ENCODE measurements at places on chromosomes 5 and 9. TPM values are rescaled to one million over a fixed set of nuclear protein-coding genes. Genes with fewer than 3 reads are reported as not detected.

- peak; percentile 48 for DNase-seq
Measured at GRCh38 chr9:19471737-19472648, 63.2 kb downstream of the ACER2 start.

- no peak for DNase-seq
Measured at GRCh38 chr5:170761048-170761707, 22.3 kb upstream of the GABRP start.

DNA sequence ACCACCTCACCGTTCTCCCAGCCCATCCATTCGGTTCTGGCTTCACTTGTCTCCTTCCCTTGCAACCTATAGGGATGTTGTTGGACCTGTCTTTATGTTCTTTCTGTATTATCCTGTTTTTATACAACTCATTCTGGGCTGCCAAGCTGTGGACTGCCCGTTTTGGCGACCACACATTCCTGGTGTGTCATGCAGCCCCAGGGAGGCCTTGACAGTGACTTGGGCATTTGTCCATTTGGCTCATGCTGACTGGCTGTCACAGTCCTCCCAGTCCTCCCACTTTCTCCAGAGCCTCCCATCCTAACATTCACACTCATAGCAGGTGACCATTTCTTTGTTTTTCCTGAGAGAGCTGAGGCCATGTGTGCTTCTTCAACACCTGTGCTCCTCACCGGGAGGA is 136.4 kb downstream of the SLF1 start:
- peak; percentile 18 for DNase-seq

DNA sequence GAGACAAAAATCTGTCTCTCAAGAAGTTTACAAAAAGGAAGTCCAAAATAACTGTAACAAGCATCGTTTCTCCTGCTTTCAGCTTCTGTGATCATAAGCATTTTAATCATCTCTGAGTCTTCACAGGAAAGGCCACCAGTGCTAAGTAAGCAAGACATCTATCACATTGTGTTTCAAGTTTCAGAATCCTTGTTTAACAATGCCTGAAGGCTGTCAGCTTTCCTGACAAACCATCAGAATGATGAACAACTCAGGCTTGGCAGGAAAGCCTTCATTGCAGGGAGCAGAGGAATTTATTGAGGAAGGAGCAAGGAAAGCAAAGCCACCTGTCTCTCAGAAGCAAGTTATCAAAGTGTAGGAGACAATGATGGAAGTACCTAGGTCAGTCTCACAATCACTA is 143.5 kb upstream of the DAPK1 start:
- no peak for DNase-seq

DNA sequence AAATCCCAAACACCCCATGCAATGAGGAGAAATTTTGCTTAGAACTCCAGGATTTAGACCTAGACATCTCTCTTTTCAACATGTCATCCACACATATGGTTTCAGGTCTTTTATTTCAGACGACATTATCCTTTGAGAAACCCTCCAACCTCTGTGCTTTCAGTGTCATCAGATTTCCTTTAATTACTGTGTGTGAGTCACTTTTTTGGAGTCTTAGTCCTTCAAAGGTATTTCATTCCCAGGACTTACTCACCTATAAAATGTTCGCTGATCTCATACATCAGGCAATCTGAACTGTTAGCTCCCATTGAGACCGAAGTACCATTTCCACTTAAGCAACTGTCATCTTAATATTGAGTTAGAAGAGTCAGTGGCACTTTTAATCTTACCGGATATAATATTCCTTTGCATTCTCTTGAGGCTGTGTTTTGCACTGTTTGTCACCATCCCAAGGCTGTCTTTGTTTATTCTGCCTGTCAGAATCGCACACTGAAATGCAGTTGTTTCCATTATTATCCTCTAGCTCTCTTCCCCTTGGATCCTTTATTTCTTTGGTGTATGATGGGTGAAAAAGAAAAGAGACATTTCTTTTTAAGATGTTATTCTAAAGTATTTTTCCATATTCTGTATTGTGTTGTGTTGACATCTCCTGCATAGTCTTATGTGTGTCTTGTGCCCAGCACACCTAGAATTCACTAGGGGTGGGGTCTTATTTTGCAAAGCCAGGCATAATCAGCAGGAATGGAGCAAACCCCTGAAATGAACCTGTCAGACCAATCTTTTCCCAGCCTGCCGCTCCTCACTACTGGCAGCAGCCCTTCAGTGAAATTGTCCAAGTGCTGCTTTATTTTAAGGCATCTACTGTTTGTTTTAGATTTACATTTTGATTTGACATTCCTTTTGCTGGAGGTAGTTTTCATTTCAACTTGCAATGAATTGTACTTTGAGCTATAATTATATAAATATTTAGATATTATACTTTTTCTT is 155.4 kb downstream of the PAM start:
- peak; percentile 73 for DNase-seq

DNA sequence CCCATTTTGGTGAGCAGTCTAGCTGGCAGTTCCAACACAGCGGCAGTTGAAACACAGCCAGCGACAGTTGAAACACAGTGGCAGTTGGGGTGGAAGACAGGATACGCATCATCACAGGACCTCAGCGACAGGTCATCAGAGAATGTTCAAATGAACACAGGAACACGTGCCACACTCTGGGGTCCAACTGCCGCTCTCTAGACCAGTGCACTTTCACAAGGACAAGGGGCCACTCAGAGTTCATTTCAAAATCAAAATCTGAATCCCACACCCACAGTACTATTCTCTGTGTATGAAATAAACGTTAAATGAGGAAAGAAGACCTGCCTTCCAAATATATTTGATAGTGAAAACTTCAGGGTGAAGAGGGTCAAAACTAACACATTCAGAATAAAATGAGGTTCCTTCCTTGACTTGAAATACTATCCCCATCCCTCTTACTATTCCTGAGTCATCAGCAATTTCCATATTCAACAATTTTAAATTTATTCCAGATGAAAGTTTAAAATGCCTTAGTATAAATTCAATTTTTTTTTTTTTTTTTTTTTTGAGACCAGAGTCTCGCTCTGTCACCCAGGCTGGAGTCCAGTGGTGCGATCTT is 53.0 kb upstream of the SIMC1 start:
- DNase-seq = peak; percentile 41

- DNase-seq = peak; percentile 84
Measured at GRCh38 chr5:86757824-86758223, 140.1 kb downstream of the COX7C start.

DNA sequence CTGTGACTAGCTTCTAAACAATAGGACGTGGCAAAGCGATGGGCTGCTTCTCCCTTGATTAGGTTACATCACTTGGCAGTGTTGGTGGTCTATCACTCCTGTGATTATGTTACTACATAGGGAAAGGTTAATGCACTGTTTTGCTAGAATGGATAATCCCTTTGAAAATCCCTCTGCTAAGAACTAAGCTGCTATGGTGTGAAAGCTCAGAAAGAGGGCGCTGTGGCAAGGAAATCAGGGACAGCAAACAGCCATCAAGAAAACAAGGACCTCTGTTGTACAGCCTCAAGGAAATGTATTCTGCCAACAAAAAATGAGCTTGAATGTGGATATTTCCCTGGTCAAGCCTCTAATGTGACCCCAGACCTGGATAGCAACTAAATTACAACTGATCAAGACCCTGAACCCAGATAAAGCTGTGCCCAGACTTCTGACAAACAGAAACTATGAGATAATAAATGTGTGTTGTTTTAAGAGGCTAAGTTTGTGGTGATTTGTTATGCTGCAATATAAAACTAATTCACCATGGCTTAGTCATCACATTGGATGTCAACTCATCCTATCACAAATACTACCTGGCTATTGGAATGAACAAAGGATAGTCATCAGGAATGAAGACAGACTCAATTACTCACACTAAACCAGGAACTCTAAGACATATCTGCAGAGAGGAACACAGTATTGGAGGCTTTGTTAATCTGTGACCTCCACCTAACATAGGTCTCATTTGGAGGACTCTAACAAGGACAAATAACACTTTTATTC is 1215.9 kb downstream of the EFNA5 start:
- DNase-seq = peak; percentile 45

GRCh38 chr9:134442486-134443173 is 116.4 kb downstream of the RXRA start:
- peak; percentile 55 for DNase-seq

- DNase-seq = no peak
Measured at GRCh38 chr5:95124731-95125130, 160.2 kb downstream of the MCTP1 start.

DNA sequence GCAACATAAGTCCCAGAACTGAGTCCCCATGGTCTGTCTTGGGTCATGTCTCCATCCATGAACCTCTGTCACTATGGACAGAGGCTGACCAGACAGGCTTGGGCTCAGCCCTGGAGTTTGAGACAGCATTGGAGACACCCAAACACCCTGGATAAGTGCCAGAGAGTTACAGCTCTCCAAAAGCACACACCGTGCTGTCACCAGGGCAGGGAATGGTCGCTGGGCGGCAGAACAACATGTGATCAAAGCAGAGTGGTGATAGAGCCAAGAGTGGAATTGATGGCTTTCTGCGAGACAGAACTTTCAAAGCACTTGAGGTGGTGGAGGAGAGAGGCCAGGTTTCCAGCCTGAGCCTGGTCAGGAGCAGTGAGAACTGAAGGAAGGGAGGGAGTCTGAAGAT is 50.1 kb downstream of the DRD1 start:
- DNase-seq = no peak

The INSYN2B gene
- 5.6 TPM for total RNA-seq

The NREP gene
- 171 TPM for total RNA-seq

The EQTN gene
- not detected for total RNA-seq

The TIMD4 gene
- total RNA-seq = not detected

All from Daoy (cell line).